ENCODE measurements at places on chromosomes 4 and X.

- DNase-seq: no peak
Measured at GRCh38 chrX:69124108-69124507, 41.1 kb downstream of the PJA1 start.

GRCh38 chrX:45711231-45711630 is 510.6 kb upstream of the DIPK2B start:
- DNase-seq: no peak

- no peak for DNase-seq
Measured at GRCh38 chrX:16934185-16934584, 12.3 kb upstream of the REPS2 start.

GRCh38 chrX:10077425-10078188 is 79.2 kb upstream of the CLCN4 start:
- peak; percentile 43 for DNase-seq

DNA sequence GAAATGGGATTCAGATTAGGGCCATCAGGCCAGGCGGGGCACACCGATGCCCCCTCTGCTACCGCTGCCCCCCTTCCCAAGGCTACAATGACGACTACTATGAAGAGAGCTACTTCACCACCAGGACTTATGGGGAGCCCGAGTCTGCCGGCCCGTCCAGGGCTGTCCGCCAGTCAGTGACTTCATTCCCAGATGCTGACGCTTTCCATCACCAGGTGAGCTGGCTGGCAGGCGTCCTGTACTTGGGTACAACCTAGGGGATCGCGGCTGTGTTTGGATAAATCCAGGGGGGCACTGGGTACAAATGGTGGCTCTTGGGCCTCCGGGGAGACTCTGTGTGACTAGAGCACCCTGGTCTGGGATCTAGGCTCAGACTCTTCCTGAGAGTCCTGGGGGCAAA is 1.1 kb downstream of the EMD start:
- DNase-seq: no peak

DNA sequence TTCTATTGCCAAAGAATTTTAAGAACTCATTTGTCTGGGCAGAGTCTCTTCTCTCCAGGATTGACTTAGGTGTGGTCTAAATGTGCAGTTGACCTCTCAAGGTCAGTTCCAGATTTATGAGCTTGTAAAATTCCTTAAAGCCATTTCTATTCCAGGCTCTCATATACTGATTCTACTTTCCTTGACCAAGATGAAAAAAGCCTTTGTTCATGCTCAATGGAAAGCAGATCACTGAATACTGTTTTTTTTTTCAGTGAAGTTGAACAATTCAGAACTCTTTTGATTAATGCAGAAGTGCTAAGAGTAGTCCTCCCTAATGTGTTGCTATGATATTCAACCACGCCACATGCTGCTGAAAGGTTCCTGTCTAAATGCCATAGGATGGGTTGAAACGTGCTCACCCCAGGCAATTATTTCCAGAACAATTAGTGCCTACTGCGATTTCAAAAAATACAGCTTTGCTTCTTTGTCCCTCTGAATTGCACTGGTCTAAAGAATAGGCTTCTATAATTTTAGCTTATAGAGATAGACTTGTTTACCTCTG is 312.4 kb upstream of the PABPC5 start:
- no peak for DNase-seq

DNA sequence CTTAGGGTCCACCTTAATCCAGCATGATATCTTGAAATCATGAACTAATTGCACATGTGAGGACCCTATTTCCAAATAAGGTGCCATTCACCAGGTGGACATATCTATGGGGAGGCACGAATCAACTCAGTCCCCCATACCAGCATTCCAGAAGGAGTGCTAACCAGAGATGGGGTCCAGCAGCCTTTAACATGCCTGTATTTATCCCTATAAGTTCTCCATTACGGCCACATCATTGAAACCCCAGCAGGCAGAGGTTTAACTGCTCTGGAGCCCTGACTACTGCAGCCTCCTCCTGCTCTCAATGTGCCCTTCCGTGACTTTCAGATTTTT is 3.2 kb upstream of the ASMTL start:
- no peak for DNase-seq

- DNase-seq: no peak
Measured at GRCh38 chr4:185068837-185069236, 50.5 kb downstream of the HELT start.

DNA sequence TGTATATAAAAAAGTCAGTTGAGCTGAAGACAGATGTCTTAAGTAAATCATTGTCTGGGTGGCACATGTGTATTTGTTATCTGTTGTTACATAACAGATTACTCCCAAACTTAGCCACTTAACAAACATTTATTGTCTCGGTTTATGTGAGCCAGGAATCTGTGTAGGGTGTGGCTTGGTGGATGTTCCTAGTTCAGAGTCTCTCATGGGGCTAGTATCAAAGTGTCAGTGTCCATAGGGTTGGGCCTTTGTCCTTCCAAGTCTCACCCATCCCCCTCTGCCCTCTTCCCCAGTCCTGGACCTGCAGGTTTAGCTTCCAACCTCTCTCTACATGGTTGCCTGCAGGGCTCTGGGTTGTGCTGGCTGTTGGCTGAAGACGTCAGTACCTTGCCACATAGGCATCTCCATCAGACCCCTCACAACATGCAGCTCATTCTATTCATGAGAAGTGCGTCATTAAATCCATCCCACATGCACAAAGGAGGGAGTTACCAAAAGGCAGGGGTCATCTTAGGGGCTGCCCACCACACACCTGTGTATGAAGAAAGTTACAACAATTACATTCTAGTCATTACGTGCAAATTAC is 127.5 kb downstream of the HS3ST1 start:
- no peak for DNase-seq
